GM23338 (cell line): ENCODE measurements at places on chromosomes 4 and X. TPM values are rescaled to one million over a fixed set of nuclear protein-coding genes. Genes with fewer than 3 reads are reported as not detected.

GRCh38 chr4:139301113-139301820, at the start of gene NAA15:
TSS of gene NAA15 (plus strand) at chr4:139301505. CDS start at chr4:139301778, 273 bp downstream.
- no peaks in the 10 kb centered on the region for H3K27me3 ChIP-seq
- H3K4me1 ChIP-seq, result peaks cover 19% of the 10 kb centered on the region; the same call in 1 of the 2 replicates
- H3K27ac ChIP-seq, result peak within 1 kb of the TSS; percentile 94

GRCh38 chr4:11293866-11294265, 134.8 kb downstream of the HS3ST1 start:
- no peak overlapping the region for H3K27ac ChIP-seq
- no peak overlapping the region for H3K4me3 ChIP-seq
- H3K4me1 ChIP-seq, result no peaks in the 10 kb centered on the region
- H3K27me3 ChIP-seq, result no peaks in the 10 kb centered on the region
- H3K36me3 ChIP-seq, result no peaks in the 10 kb centered on the region

DNA sequence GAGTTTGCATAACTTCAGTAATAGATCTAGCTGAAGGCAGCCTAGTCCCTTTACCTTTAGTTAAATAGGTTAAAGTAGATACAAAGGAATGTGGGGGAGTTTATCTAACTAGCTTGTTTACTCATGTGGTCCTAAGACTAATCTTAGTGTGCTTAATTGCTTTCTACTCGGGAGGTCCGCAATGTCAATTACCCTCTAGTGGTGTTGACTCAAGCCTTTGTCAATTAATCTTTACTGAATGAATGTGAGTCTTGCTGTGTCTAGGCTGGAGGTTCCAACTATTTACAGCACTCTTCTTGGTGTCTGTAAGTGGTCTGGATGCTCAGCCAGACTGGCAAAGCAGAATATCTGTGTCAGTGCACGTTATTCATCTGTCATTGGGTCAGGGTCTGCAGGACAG, 17.9 kb upstream of the YTHDC1 start:
- no peak overlapping the region for H3K27ac ChIP-seq
- H3K4me3 ChIP-seq, result no peak overlapping the region
- no peaks in the 10 kb centered on the region for H3K36me3 ChIP-seq
- peak; percentile 47 for DNase-seq
- H3K27me3 ChIP-seq, result peaks cover 70% of the 10 kb centered on the region

DNA sequence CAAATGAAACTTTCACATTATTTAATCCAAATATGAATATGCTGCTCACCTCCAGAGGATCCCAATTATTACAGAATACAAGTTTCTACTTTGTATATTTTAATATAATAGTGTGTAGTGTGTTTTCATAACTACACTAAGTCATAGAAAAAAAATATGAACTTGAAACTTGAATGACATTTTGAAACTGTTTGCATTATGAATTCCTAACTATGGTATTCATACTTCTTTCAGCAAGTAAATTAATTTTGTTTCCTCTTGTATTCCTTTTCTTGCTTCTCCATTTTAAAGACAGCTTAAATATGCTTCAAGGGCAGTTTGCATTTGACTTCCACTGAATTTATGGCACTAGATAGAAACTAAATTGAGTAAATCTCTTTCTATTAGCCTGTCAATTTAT, 177.1 kb downstream of the BMPR1B start:
- peaks cover 6% of the 10 kb centered on the region for H3K4me1 ChIP-seq
- no peaks in the 10 kb centered on the region for H3K36me3 ChIP-seq
- no peak overlapping the region for H3K27ac ChIP-seq

Gene HTT-AS
- not detected in 2 replicates for total RNA-seq
